ENCODE measurements at places on chromosomes 3 and 15. TPM values are rescaled to one million over a fixed set of nuclear protein-coding genes. Genes with fewer than 3 reads are reported as not detected.

GRCh38 chr3:188049606-188050530, 104.1 kb upstream of the LPP start:
- DNase-seq, result no peak

GRCh38 chr15:40358471-40359353, 693 bp downstream of the DISP2 start:
- no peak for DNase-seq

DNA sequence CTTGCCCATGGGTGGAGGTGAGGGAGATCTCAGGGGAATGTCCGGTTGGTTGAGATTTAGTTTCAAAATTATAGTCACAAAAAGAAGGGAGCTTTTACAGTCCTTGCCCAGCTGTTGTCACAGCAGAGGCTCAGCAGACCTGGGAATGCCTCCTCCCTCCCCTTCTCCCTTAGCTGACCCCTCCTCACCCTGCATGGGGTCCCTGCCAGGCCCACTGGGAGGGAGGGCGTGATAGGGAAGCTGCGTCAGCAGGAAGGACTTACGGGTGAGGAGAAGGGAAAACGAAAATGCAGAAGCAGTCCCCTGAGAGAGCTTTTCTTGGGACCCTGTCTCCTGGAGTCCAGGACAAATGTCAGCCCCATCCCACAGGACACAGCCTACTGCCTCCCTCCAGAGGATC, 18.9 kb downstream of the SCN5A start:
- no peak for DNase-seq

GOLGA6L4 gene
- 2.7 TPM for total RNA-seq

DNA sequence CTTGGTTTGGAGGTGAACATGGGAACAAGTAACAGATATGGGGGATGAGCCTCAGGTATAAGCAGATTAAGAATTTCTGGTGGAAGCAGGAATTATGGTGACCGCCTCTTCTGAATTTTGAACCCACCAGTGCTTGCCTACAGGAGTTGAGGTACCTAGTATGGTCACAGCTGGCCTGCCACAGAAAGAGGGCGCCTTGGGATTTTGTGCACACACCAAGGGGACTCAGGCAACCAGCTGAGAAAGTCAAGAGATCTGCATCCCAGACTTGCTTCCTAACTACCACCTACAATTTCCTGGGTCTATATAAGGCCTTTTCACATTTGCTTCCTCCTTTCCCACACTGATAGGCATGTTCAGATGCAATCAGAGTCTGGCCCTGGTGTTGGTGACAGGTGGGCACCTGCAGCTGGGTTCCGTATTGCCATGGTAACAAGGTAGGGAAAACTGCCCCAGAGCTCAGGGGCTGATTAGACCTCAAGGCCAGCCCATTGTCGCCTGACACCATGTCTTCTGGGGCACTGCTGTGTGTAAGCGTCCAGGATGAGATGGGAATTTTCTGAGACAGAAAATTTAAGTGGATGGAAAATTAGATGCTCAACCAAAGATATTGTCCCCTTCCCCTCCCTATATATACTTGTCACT, 75.9 kb upstream of the RASGRF1 start:
- DNase-seq, result no peak

LRRC34 gene
- 1.2 TPM for total RNA-seq

DNA sequence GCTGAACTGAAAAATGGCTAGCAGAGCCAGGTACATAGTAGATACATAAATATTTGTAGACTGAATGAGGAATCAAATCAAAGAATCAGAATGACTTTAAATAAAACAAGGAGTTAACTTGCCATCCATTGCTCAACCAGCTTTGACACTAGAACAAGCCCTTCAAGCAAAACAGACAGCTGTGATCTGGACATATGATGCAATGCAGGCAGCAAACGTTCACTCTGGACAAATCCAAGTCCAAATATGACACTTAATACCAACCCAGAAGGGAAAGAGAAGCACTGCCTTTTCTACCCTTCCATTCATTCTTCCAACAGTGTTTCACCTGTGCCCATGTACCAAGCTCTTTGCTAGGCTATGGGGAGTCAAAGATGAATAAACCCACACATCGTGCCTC, 4.5 kb downstream of the THRB start:
- no peak for DNase-seq

Measured in Panc1 (cell line).